Effector CD8-positive, alpha-beta T cell (primary cell): ENCODE measurements at places on chromosomes 2 and 18.

GRCh38 chr2:157476953-157477709 is 33.2 kb upstream of the CYTIP start:
- no peak for DNase-seq

DNA sequence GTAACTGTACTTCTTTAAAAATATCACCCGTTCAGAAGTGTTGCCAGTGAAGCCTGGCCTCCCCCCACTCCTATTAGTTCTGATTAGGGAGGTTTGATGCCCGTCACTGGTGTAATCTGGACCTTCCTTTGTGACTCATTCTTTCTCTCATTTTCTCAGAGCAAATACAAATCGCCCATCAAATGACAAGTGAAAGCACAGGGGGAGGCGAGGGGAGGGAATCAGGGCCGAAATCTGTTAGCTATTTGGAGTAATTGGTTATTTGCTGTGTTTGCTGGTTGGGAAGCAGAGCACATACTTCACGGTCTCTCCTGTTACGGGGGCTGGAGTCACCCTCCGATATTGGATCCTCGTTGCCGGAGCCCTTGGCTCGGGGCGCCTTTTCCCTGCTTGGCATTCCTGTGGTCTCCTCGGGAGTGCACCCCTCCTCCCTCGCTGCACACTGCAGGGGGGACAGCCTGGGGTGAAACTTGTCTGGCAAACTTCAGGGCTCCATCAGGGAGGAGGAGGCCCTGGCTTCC is 178.1 kb downstream of the DYSF start:
- DNase-seq, result no peak

- no peak for DNase-seq
Observed at GRCh38 chr2:197140045-197140444, 170.5 kb downstream of the ANKRD44 start.

GRCh38 chr2:179250848-179251504 is 13.7 kb downstream of the SESTD1 start:
- no peak for DNase-seq

DNA sequence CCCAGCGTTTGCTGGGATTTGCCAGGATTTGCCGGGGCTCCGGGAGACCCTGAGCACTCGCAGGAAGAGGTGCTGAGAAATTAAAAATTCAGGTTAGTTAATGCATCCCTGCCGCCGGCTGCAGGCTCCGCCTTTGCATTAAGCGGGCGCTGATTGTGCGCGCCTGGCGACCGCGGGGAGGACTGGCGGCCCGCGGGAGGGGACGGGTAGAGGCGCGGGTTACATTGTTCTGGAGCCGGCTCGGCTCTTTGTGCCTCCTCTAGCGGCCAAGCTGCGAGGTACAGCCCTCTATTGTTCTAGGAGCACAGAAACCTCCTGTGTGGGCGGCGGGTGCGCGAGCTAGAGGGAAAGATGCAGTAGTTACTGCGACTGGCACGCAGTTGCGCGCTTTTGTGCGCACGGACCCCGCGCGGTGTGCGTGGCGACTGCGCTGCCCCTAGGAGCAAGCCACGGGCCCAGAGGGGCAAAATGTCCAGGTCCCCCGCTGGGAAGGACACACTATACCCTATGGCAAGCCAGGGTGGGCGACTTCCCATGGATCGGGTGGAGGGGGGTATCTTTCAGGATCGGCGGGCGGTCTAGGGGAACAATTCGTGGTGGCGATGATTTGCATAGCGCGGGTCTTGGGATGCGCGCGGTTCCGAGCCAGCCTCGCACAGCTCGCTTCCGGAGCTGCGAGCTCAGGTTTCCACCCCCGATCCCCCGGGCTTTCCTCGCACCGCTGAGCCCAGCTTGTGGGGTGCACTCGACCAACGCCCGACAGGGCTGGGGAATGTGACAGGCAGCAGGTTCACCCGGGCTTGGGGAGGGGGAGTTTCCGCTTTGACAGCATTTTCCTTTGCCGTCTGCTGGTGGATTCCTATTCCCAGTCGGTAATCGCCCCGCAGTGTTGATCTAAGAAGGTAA is 2.8 kb downstream of the ONECUT2 start:
- DNase-seq, result no peak
